ENCODE measurements at places on chromosomes 7 and 10.

- DNase-seq = no peak
Measured at GRCh38 chr10:108709927-108710722, 1213.2 kb downstream of the XPNPEP1 start.

GRCh38 chr7:77326131-77326530 lies 90.0 kb downstream of the GSAP start:
- DNase-seq = no peak

DNA sequence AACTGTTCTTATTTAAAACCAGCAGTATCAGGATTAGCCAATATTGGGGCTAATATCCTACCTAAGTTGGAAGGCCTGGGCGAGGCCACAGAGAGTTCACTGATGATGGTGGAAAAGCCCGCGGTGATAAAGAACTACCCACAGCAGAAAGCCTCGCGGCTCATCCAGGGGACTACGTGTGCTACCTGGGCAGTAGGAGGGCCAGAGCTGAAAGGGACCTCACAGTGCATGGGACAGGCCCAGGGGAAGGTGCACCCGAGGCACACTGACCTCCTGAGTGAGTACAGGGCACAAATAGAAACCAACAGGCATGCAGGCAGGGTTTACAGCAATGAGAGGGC lies 1.4 kb downstream of the WDR86 start:
- DNase-seq = peak; percentile 23

DNA sequence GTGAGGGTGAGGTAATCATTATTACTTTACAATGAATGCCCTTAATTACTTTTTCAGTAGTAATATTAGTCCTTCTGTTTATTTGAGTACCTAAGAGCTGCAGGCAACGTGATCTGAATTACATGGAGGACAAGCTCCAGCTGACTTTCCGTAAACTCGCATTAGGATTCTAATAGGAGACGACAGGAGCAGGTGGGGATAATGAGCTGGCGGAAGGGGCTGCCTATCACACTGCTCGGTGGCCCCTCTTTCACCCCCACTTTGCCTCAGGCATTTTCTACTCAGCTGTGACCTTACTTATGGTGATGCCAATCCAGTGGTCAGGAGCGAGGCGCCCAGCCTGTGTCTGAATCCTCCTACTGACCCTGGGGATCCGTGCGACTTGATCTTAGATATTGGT lies at the start of gene C7orf33:
C7orf33 (plus strand) TSS at position 296 of the 400 bp plus-strand sequence. CDS start 160 bp downstream, outside the sequence.
- DNase-seq = no peak

DNA sequence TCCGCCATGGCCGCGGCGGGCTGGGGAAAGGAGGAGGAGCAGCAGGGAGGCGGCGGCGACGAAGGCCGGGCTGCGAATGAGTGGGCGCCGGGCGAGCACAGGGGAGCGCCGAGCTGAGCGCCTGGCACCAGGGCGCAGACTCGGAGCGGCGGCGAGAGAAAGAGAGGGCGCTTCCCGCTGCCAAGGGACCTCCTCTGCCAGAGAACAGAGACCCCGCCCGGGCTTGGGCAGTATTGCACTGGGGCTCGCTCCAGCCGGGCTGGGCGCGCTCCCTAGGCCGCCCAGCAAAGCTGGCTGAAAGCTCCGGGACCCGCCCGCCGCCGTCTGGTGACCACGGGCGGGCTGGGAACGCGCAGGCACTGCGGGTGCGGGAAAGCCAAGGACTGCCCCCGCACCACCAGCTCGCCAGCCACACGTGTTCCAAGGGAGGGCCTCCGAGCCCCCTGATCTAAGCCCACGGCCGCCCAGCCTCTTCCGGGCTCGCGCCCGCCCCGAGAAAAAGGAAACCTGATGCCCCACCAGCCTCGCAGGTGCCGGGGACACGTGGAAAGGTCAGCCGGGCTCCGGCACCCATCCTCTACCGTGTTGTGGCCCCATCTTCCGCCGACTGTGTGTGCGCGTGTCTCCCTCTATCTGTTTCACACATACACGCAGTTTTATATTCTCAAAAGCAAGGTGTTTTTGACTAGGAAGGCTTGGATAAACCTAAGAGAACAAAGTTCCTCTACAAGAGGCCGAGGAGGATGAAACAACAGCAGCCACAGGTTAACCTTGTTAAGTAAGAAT lies at the start of gene CCDC6:
CCDC6 (minus strand) TSS at position 140 of the 786 bp plus-strand sequence; CDS start at position 8, 132 bp downstream.
- peak; percentile 92 for DNase-seq

GRCh38 chr10:132939957-132940790 lies 2.2 kb downstream of the CFAP46 start:
- DNase-seq = no peak

DNA sequence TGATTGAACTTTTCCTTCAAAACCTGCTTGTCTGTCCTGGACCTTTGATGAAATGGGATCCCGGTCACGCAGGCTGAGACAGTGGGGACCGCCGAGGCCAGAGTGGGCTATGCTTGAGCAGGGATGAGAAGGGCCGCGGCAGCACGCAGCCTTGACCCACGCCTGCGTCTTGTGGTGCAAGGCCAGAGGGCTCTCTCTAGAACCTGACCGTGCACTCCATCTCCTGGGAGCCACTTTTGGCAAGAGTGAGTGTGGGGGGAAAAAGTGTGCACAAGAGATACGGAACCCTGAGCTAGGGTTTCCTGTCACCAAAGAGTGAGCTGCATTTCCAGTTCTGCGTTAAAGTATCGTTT lies 42.4 kb downstream of the WIPI2 start:
- DNase-seq = no peak

DNA sequence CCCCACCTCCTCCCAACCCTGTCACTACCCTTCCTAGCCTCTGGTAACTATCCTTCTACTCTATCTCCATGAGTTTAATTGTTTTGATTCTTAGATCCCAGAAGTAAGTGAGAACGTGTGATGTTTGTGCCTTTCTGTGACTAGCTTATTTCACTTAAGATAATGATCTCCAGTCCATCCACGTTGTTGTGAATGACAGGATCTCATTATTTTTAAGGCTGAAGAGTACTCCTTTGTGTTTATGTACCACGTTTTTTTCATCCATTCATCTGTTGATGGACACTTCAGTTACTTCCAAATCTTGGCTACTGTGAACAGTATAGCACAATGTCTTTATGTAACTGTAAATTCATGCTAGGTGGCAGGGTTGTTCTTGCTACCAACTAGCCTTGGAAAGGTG lies 461.6 kb downstream of the PLXDC2 start:
- no peak for DNase-seq

DNA sequence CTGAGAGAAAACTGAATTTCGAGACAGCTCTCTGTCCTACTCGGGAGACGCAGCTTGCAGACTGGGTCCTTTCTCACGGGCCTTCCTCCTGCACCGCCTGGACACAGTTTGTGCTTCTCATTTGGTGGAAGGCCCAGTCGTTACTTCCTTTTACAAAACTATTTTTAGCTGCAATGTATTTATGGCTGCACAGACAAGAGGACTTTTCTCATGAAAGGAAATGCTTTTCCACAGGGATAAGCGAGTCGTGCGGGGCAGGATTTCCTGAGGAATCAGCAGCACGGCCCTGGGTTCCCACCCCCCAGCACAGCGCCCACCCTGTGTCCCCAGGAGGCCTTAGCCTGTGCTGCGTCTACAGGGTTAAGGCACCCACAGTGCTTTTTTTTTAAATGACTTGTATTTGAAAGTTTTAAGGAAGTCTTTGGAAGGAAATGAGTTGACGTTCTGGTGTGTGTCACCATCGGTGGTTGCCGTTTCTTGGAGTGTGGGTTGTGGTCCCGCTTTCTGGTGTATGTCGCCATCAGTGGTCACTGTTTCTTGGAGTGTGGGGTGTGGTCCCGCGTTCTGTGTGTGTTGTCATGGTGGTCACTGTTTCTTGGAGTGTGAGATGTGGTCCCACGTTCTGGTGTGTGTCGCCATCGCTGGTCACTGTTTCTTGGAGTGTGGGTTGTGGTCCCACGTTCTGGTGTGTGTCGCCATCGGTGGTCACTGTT lies 50.9 kb downstream of the INPP5A start:
- no peak for DNase-seq

GRCh38 chr7:155471718-155472117 lies 13.8 kb downstream of the EN2 start:
- no peak for DNase-seq

DNA sequence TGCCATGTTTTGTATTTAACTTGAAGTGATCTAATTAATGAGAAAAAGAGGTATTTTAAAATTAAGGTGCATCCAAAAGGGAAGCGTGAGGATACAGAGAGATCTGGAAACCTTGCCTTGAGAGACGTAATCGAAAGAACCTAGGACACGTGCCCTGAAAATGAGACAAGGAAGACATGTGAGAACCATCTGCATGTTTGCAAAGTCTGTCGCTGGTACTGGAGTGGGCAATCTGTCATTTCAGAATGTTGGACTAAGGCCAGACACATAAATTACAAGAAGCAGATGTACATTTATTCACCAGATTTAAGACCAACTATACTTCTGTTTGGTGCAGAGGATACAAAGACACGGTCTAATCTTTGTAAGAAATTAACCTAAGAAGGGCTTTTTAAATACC lies 9.2 kb downstream of the AGR2 start:
- no peak for DNase-seq

DNA sequence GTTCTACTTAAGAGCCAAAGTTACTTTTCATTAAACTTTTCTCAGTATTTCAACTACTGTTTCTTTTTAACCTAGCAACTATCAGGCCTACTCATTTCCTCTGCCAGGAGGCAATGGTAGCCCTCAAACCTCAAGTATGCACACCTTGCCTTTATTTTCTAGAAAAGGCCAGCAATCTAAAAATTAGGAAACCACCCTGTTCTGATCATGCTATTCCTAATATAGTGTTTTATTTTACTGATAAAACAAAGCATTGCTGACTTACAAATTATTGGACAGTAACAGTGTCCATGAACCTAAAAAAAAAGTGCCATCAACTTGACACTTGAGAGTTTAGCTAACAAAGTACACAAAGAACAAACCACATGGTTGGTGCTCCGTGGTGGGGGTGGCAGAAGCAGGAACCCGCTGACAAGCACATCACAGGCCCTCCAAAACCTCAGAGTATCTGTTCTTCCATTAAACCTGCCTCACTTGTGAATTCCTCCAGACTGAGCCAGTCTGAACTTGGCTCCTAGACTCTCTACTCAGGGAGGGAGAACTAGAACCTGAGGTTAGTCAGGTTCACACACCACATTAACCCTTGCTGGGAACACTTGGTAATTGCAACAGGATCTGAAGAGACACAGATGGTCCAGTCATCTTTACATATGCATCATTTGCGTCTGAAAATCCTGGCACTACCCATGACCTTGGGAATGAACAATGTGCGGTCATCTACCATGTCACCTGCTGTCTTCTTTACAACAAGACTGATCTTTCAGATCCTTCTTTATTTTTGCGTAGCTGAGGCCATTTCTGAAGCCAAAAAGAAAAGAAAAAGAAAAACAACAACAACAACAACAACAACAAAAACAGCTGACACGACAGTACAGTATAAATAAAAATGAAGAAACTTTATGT lies 31.9 kb downstream of the PIP4K2A start:
- peak; percentile 55 for DNase-seq

GRCh38 chr10:28627102-28627501 lies 50.2 kb upstream of the BAMBI start:
- DNase-seq = no peak
